ENCODE measurements at places on chromosomes 16 and 17.

- DNase-seq: peak; percentile 49
Measured at GRCh38 chr16:85396879-85397871, 215.9 kb upstream of the GSE1 start.

DNA sequence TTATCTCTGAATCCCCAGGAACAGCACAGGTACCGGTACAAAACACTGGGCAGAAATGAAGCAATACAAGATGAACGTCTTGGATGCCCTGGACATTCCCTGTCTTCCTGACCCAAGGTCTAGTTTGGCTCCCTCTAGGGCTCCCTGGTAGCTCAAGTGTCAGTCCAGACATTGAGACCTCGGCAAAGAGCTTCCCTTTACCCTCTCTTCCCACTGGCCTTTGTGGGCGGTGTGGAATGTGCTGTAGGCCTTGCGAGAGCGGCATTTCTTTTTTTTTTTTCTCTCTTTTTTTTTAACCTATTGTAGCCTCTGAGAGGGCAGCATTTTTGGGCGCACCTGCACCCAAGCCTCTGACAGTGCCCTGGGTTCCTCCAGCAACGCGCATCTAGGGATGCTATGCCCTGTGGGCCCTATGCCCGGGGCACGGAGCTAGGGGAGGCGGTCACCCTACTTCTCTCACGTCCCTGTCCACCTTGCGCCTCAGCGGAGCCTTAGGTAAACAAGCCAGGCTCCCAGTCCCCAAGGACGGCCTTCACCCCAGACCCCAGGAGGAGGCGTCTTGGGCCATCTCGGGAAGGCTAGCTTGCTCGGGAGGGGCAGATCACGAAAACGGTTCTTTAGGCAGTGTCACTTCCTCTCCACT is 1.2 kb upstream of the NFATC3 start:
- DNase-seq: no peak

DNA sequence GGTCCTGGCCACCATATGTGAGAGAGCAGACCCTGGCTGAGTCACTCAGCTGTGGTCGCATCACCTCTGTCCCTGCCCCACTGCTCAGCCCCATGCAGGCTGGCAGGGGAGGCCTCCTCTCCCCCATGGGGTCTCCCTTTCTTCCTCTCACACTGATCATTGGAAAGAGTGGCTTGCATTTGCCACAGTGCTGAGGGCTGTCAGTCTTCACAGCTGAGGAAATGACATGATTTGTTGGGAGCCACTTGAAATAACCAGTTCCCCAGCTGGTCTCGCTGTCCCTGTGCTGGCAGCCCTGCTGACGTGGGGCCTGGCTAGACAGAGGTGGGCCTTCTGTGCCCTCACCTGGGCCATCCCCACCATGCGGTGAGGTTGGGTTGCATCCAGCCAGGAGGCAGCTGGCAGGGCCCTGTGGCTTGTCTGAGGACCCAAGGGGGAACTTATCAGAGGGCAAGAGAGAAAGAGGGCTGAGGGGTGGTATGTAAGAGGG is 30.1 kb upstream of the MED9 start:
- DNase-seq: no peak

GRCh38 chr17:7215652-7216180 is 3.9 kb downstream of the DLG4 start:
- DNase-seq: no peak

DNA sequence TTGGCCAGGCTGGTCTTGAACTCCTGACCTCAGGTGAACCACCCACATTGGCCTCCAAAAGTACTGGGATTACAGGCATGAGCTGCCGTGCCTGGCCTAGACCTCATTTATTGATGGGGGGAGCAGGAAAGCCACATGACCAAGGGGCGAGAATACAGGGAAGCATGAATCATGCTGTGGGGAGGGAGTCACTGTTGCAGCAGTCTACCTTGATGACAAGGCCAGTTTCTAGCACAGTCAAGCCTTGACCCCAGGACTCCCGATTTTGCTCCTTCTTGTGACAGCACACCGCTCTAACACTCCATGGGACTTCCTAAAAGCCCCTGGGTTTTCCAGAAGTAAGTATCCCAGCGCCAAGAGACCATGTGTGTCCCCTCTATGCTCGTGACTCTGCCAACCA is 42.9 kb upstream of the IRF8 start:
- DNase-seq: no peak

- no peak for DNase-seq
Measured at GRCh38 chr17:61134551-61135235, 264.9 kb upstream of the TBX2 start.

- no peak for DNase-seq
Measured at GRCh38 chr17:80210348-80211108, 9.6 kb downstream of the SGSH start.

- DNase-seq: no peak
Measured at GRCh38 chr17:74862108-74862901, 2.6 kb upstream of the GRIN2C start.

GRCh38 chr16:12321311-12321842 is 344.8 kb downstream of the SNX29 start:
- DNase-seq: no peak

DNA sequence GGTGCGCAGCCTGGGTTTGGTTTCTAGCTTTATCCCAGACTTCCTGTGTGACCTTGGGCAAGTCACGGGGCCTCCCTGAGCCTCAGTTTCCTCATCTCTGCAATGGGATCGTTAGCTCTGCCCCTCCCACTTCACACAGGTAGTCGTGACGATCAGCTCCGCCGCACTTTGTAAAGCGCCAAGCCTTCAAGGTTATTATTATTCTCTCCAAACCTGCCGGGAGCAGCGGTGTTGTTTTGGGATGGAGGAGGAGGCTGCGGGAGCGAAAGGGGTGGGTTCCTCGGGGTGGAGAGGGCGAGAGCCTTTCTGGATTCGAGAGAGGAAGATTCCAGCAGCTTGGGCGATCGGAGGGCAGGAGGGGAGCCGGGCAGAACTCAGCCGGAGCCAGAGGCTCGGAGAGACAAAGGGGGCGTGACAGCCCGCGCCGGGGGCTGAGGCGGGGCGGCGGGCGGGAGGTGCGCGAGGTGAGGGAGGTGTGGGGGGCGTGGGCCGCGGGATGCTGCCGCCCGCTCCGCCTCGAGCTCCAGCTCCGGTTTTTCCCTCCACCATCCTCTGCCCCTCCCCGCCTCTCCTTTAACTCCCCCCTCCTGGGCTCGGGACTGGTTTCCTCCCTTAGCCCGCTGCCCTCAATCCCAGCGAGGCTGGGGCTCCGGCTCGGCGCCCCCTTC is at the start of gene EFNB3:
TSS of gene EFNB3 (plus strand) at position 602 of the 668 bp plus-strand sequence. CDS start 397 bp downstream, outside the sequence.
- peak; percentile 14 for DNase-seq

DNA sequence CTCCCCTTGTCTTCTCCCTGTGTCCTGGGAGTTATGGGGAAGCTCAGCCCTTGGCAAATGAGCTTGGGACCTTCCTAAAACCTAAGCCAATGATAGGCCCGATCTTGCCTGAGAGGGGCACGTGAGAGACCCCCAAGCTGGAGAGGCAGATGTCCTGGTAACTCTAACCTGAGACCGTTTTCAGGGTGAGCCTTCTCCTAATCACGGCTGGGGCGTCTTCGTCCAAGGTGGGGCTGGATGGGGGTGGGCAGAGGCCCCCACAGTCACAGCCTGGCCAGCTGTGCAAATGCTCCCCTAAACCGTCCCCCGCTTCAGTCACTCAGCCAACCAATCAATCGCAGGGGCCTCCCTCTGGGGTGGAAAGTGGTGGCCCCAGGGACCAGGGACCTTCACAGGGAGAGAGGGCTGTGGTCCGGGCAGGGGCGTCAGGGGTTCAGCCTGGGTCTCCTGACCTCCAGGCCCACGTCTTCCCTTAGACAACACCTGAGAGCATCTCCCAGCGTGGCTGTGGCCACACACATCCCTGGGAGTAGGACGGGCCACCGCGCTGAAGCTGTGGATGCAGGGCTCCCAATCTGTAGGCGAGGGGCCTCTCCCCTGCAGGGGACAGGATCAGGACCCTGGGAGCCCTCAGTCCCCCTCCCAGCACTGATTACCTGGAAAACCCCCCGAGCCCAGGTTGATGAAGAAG is 30.6 kb downstream of the ACTG1 start:
- no peak for DNase-seq

- DNase-seq: no peak
Measured at GRCh38 chr17:75834928-75835653, 9.1 kb downstream of the UNC13D start.

- no peak for DNase-seq
Measured at GRCh38 chr17:72812823-72813222, 279.7 kb downstream of the SLC39A11 start.

DNA sequence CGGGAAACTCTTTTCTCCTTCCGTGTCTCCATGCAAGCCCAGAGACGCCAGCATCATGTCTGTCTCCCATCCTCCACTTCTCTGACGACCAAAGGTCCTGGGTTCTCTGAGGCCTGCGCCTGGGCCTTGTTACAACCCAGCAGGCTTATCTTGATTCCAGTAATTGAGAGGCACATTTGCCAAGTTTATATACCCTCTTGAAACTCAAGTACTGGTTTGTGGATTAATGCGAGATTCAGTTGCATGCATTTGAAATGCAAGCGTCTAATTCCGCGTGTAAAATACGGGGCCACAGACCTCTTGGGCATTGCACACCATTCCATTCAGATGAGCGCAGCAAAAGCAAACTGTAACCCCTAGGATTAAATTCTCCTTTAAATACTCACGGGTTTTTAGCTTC is 28.7 kb upstream of the CRISPLD2 start:
- no peak for DNase-seq

DNA sequence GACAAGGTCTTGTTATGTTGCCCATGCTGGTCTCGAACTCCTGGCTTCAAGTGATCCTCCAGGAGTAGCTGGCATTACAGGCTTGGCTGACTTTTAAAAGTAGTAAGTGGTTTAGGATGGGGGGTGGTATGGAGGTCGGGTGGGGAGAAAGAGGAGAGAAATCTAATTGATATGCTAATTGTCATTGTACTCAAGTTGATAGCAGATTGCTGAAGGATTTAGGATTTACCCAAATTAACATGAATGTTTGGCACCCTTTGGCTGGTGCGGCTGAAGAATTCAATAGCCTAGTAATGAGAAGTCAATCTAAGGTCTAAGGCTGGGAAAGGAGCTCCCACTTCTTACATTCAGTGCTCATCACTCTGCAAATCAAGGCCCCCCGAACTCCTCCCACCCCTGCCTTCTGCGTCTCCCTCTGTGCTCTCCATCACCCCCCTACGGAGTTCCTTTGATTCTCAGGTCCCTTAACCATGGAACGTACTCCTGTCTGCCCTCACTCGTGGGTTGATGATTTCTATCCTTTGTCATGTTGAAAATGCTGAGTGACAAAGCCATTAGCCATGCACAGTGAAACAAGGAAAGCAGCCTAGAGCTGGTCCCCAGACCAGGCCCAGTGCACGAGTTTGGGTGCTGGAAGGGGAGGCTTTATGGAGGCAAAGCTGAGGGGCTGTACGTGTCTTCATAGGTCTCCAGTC is 17.3 kb downstream of the CDH13 start:
- no peak for DNase-seq

DNA sequence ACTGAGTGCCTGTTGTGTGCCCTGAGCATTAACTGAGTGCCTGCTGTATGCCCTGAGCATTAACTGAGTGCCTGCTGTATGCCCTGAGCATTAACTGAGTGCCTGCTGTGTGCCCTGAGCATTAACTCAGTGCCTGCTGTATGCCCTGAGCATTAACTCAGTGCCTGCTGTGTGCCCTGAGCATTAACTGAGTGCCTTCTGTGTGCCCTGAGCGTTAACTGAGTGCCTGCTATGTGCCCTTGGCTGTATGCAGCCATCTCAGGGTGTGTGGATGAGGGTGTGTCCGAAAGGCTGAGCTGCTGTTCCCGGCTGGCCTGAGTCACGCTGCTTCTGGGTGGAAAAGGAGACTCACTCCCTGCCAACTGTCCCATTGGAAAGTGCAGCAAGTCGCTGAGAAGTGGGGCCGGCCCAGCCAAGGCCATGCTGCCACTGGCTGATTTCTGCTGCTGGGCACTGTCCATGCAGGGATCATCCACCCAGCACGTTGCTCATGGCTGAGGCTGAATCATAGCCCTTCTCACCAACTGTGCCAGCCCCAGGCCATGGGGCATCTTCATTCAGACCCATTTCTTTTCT is 113.8 kb downstream of the OR1D5 start:
- DNase-seq: peak; percentile 41

- no peak for DNase-seq
Measured at GRCh38 chr16:50612849-50613198, 64.6 kb downstream of the NKD1 start.

GRCh38 chr17:58303971-58304749 is 23.4 kb upstream of the MPO start:
- DNase-seq: no peak

DNA sequence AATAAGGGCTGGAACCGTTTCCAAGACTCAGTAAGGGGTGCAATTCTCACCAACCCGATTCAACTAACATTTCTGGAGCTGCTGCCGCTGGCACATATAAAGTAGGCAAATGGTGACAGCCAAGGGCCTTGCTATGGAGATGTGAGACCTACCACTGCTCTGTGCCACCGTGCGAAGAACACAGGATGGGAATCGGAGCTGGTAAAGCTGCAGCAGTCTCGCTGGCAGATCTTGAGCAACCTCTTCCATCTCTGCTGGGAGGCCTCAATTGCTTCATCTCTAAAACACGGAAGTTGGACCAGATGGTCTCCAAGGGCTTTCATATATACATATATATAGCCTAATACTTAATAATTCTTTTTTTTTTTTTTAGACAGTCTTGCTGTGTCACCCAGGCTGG is 128.9 kb upstream of the RCVRN start:
- no peak for DNase-seq

DNA sequence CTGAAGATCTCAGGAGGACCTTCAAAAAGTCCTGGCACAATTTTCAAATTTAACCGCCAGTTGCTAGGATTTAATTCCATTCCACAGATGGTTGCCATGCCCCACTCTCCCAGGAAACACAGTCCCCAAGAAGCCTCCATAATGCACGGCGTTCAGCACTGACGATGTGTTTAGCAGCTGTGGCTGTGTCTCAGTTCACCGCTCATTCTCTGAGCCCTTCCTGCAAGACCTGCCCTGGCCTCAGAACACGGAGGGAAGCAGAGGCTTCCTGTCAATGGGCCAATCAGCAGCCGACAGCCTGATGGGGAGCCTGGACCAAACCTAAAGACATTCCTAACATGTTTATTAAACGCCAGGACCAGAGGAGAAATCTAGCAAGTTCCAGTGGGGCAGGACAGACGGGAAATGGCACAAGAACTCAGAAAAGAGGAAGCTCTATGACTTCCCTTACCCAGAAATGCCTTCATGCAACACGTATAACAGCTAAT is 4.9 kb downstream of the MYLK3 start:
- no peak for DNase-seq

DNA sequence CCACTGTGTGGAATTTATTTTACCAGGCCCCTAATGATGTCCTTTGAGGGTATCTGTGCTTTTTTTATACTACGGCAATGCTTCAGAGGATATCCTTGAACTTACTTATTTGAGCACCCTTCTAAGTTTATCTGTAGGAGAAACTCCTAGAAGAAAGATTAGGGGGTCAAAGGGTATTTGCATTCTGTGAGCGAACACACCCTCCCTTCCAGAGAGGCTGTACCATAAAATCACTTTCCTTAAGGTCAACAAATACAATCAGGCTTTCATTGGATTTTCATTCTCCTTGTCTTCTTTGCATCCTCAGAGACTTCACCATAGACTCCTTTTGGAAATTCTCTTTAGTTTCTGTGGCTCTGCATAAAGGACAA is 4.7 kb upstream of the C1QTNF1 start:
- no peak for DNase-seq

- DNase-seq: no peak
Measured at GRCh38 chr16:57798267-57798810, 4.0 kb downstream of the KIFC3 start.

GRCh38 chr17:75684924-75685323 is 17.8 kb downstream of the SAP30BP start:
- DNase-seq: peak; percentile 97

Data from foreskin keratinocyte (primary cell).